ENCODE measurements at places on chromosomes 13 and 19.
A peak's percentile ranks its signal among the peaks of the same experiment; 100 is the strongest.

GRCh38 chr13:80473695-80474094 lies 132.8 kb upstream of the SPRY2 start:
- no peaks in the 10 kb centered on the region for H3K27me3 ChIP-seq
- H3K4me1 ChIP-seq, result no peaks in the 10 kb centered on the region
- no peak overlapping the region for H3K4me3 ChIP-seq

DNA sequence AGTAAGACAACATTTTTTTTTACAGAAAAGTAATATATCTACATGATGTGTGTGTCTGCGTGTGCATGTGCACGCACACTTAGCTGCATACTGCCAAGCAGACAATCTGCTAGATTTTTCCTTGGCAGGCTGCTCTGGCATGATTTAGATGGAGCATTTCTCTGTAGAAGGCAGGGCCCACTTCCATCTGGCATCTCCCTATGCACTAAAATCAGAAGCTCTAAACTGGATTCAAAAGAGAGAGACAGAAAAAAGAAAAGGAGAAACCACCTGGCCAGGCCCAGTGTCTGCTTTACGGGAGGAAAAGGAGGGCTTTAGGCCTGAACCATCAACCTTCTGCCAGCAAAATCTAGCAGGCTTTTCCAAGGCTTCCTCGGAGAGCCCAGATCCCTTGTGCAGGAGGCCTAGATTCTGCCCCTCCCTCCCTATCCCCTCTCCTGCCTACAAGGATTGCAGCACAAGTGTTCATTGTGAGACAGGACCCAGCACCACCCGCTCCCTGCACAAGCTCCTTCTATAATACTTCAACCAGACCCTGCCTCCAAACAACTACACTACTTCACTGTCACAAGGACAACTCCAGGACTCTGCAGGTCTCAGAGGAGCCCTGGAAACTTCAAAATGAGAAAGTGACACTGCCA lies 99.3 kb downstream of the DOCK9 start:
- no peak overlapping the region for H3K27ac ChIP-seq
- no peak for DNase-seq

GRCh38 chr19:36528921-36529518 lies 949 bp upstream of the ZNF260 start:
- peak overlapping the region; percentile 98 for H3K4me3 ChIP-seq
- peak overlapping the region; percentile 97 for H3K27ac ChIP-seq
- H3K36me3 ChIP-seq, result peaks cover 74% of the 10 kb centered on the region
- no peaks in the 10 kb centered on the region for H3K27me3 ChIP-seq

DNA sequence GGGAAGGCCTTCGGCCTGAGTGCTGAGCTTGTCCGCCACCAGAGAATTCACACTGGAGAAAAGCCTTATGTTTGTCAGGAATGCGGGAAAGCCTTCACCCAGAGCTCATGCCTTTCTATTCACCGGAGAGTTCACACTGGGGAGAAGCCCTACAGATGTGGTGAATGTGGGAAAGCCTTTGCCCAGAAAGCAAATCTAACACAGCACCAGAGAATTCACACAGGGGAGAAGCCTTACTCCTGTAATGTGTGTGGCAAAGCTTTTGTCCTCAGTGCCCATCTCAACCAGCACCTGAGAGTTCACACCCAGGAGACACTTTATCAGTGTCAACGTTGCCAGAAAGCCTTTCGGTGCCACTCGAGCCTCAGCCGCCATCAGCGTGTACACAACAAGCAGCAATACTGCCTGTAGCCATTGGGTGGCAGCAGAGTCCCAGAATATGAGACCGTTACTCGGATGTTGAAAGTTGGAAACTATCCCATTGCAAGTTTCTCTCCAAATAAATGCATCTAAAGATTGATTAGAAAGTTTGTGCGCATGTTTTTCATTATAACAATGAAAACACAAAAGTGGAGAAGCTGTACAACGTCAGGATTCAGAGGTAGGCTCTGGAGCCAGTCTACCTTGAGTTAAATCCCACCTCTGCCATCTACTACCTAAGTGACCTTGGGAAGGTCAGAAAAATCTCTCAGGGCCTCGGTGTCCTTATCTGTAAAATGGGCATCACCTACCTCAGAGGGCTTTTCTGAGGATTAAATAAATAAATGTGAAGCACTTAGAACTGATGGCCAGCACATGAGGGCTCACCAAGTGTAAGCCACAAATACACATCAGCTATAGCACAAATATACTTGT lies 21.1 kb downstream of the ZNF473 start:
- no peak overlapping the region for H3K4me3 ChIP-seq
- DNase-seq, result peak; percentile 47

GRCh38 chr13:39699274-39699673 lies 43.8 kb downstream of the COG6 start:
- H3K4me3 ChIP-seq, result no peak overlapping the region
- H3K4me1 ChIP-seq, result peaks cover 10% of the 10 kb centered on the region
- H3K27me3 ChIP-seq, result no peaks in the 10 kb centered on the region
- H3K27ac ChIP-seq, result no peak overlapping the region

GRCh38 chr13:101019126-101019525 lies 344.5 kb upstream of the TMTC4 start:
- no peak for DNase-seq
- H3K4me3 ChIP-seq, result no peak overlapping the region

DNA sequence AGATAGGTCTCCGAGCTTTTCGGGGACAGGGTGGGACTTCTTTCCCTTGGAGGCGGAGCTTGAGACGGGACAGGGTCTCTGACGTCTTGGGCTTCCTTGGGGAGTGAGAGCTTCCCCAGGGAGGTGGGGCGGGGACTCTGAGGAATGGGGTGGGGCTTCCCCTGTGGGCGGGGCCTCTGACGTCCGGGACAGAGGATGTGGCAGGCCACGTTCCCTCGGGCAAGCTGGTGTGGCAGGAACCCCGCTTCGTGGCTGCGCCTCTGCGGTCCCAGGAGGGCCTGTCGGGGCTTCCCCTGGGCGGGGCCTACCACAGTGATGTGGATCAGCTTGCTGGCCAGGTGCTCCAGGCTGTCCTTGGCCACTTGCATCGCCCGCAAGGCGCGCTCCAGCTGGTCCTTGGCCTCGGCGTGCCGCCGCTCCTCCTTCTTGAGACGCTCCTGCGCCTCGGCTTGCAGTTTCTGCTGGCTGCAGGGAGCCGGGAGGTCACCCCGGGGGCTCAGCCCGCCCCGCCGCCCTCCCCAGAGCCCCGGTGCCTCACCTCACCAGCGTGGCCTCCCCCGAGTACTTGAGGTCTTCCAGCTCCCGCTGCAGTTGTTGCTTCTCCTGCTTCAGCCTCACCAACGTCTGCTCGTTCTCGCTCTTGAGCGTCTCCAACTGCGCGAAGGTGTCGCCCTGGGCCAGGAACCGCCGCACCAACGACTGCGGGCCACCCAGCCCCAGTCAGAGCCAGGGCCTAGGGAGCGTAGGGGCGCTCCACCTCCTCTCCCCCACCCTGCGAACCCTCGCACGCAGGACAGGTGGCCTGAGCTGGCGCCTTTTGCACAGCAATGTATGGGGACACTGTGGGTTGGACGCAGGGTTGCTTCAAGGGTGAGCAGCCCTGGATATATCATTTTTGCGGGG lies 3.3 kb upstream of the RGL3 start:
- peaks cover 27% of the 10 kb centered on the region for H3K4me1 ChIP-seq
- no peak overlapping the region for H3K27ac ChIP-seq
- peak; percentile 74 for DNase-seq
- peak overlapping the region; percentile 53 for H3K4me3 ChIP-seq
- peaks cover 71% of the 10 kb centered on the region for H3K27me3 ChIP-seq

DNA sequence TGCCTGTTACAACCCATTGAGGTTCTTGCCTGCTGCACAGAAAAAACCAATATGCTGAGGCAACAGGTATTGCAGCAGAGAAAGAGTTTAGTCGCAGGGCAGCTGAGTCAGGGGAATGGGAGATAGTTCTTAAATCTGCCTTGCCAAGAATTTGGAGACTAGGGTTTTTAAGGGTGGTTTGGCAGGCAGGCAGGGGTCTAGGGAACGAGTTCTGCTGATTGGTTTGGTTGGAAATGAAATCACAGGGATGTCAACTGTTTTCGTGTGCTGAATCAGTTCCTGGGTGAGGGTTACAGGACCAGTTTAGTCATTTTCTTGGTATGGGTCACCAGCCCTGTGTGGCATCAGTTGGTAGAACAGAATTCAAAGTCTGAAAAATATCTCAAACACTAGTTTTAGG lies 36.6 kb downstream of the PDS5B start:
- no peak overlapping the region for H3K4me3 ChIP-seq

DNA sequence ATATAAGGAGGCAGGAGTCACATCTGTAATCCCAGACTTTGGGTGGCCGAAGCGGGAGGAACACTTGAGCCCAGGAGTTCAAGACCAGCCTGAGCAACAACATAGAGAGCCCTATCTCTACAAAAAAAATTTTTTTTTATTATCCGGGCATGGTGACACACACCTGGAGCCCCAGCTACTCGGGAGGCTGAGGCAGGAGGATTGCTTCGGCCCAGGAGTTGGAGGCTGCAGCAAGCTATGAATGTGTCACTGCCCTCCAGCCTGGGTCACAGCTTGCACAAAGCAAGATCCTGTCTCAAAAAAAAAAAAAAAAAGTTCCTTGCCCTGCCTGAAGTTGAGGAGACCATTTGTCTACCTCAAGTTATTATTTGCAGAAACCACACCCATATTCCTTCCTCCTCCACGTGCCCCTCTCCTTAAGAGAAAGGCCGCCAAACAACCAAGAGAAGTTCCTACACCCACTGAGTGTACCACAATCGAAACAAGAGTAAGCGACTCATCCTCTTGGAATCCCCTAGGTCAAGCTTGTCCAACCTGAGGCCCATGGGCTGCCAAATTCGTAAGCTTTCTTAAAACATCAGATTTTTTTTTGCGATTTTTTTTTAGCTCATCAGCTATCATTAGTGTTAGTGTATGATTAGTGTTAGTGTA lies 2.2 kb downstream of the ABCC4 start:
- peak overlapping the region; percentile 90 for H3K4me3 ChIP-seq
- peaks cover 21% of the 10 kb centered on the region for H3K36me3 ChIP-seq
- H3K27ac ChIP-seq, result peak overlapping the region; percentile 30
- H3K27me3 ChIP-seq, result no peaks in the 10 kb centered on the region
- H3K4me1 ChIP-seq, result peaks cover 44% of the 10 kb centered on the region

- peaks cover 6% of the 10 kb centered on the region for H3K4me1 ChIP-seq
- no peak for DNase-seq
- H3K27me3 ChIP-seq, result peaks cover 45% of the 10 kb centered on the region
- H3K36me3 ChIP-seq, result no peaks in the 10 kb centered on the region
These were observed 31.9 kb upstream of the FLT1 start for GRCh38 chr13:28526876-28527275.

Measured in activated naive CD8-positive, alpha-beta T cell treated with anti-CD3 and anti-CD28 coated beads for 36 hours (primary cell).